ENCODE measurements at places on chromosomes 11 and 22. TPM values are rescaled to one million over a fixed set of nuclear protein-coding genes. Genes with fewer than 3 reads are reported as not detected.

DNA sequence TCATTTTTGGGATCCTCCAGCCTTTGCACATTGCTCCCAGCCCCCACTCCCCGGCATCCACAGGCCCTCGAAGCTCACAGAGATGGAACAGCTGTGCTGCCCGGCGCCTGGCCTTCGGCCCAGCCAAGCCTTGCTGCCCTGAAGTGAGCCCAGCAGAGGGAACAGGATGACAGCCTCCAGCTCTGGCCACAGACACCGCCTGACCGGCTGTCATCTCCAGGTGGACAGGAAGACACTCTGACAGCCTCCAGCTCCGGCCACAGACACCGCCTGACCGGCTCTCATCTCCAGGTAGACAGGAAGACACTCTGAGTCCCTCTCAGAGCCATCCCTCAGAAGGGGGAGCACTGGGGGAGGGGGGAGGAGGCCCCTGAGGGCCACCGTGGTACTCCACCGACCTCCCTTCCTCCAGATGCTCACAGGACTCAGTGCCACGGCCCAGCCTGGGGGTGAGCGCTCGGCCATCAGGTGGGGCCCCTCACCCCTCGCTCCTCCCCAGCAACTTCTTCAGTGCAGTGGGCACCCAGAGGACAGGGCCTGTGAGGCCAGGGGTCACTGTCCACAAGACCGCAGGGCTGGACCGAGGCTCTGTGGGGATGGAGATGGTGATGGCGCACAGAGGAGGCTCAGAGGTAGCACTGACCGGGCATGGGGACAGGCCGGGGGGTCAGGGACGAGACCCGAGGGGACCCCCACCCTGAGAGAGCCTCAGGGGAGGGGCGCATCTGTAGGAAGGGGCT, 58.6 kb downstream of the BRD1 start:
- no peak for DNase-seq

DNA sequence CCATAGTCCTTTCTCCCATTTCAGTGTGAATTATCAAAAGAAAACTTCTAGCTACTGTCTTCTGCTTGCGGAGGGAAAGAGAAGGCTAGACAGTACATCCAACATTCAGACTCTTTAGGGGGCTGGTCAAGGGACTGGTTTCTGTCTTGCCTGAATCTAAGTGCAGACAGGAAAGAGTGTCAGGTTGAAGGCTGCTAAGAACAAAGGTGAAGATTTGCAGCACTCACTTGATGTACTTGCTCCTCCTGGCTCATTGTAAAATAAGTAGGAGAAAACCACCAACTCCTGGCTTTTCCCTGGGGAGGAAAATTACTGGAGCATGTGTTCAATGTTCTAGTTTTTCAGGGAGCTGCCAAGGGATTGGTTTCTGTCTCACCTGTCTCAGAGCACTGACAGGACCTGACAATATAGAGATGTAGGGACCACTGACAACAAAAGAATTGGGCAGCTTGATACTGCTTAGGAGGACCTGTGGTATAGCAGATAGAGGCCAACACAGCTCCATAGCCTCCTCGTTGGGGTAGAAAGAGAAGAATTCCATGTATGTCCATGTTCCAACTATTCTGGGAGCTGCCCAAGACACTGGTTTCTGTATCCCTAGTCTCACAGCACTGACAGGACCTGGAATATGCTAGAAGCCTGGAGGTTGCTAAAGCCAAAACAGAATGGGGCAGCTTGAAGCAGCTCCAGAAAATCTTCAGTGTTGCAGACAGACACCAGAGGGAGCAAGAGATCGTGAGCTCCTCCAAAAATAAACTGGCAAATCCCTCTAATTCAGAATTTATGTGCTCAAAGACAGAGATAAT, 39.7 kb upstream of the MMP12 start:
- DNase-seq: no peak

DNA sequence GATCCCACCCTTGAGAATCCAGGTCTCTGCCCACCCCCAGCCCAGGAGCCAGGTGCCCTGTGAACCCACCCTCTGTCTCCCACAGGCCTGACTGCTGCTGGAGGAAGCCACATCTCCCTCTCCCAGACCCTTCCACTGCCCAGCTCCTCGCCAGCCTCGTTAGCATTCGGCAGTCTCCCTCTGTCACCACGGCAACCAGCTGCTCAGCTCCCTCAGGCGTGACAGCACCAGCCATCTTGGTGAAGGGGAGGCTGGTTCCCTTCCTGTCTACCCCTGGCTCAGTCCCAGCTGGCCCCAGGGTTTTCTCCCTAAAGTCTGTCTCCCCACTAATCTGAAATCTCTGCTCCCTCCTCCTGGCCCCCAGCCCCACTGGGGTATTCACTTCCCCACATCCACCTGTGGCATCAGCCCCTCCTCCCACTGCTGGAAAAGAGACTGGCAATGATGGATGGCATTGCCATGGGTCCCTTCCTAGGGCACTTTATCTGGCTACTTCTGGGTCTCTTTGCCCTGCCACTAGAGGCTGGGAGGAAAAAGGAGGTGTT, 28.1 kb downstream of the NRXN2 start:
- no peak for DNase-seq

DNA sequence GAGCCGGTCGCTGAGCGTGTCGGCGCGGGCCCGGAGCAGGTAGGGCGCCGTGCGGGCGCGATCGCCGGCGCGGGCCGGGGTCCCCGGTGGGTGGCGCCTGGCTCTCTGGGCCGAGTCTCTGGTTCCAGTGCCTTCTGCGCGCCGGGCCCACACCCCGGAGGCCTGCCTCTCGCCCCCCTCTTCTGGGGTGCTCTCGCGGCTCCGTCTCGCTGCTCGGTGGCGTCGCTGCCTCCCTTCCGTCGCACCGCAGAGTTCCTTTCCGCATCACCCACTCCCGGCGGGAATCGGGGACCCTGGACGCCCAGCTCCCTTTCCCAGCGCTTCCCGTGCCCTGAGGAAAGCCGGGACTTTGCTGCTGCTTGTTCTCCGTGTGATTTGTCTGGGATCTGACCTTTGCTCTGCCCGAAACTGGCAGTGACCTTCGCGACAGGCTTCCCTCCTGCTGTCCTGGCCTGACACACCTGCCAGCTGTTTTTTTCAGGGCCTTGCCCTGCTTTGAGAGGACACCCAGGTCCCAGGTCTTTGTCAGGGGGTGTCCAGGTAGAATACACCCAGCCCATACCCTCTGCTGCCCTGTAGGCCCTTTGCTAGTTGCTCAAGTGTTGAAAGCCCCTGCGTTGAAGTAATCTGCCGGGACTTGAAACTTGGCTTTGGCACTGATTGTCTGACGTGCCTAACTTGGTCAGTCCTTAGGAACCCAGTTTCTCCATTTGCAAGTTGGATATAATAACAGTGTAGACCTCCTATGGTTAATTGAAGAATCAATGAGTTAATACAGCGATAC, 711 bp downstream of the FDX1 start:
- DNase-seq: peak; percentile 19

GRCh38 chr11:31617246-31617645, 107.7 kb downstream of the ELP4 start:
- DNase-seq: no peak

DNA sequence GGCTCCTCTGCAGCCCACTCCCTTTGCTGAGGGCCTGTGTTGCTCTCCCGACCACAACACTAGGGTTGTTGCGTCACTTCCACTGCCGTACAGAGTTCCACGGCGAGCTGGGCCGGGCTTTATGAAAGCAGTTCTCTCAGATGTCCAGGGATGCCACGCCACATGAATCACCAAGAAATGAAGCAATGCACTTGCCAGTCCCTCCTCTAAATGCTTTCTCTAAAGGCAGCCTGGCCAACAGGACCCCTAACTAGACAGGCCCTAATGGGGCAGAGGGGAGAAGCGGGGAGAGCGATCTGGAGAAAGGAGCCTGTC, 188.7 kb downstream of the CTTN start:
- no peak for DNase-seq

DNA sequence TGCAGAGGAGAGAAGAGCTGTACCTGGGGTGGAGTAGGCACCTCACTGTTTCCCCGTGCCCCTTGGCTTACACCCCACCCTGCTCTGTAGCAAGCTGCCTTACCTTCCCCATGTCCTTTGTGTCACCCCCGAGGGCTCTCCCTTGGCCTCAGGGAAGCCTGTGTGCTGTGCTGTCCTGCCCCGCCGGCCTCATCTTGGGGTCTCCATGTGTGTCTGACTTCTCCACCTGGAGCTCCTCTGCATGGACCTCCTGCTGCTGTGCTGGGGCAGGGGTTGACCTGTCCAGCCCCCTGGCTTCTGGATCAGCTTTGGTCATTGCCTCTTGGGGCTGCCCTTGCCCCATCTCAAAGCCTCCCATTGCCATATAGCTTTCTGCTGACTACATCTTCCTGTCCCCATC, 59.8 kb downstream of the OSBP2 start:
- no peak for DNase-seq

DNA sequence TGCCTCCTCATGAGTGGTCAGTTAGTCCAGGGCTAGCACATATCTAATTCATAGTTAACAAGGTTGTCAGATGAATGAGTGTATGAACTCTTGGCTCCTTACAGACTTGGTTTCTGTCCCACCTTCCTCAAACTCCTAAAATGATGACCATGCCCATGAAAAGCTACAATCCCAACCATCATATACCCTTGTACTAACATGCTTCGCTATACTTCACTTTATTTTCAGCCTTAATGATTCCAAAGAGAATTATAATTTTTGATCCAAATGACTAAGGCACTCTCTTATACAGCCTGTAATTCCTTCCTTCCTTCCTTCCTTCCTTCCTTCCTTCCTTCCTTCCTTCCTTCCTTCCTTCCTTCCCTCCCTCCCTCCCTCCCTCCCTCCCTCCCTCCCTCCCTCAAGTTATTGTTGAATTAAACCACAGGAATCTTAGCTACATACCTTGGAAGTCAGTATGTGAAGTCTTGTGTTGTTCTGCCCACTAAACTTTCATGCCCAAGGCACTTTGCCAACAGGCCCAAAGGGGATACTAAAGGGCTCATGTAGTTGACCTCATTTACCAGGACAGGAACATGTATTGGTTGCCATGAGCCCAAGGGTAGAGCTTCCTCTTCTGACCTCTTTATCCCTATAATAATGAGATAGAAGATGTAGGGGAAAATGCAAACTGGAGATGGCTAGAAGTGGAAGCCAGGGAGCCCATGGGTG, 37.4 kb downstream of the CALCA start:
- no peak for DNase-seq

DNA sequence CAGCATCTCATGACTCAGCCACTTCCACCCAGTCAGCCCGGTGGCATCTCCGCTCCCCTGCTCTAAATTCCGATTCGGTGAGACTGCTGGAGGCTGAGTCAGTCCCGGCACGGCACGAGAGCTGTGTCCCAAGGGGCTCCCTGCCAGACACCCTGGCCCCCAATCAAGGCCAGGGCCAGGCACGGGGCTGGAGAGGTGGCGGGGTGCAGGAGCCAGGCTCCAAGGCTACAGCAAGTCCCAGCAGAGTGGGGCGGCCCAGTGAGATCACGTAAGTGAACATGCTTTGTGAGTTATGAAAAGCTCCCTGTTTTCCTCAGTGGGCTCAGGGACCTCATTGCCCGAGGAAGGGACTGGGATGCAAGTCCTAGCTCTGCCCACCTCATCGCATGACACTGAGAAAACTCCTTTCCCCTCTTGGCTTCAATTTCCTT, 3.0 kb downstream of the C11orf68 start:
- DNase-seq: no peak

GRCh38 chr11:68804786-68805185, 36.9 kb downstream of the CPT1A start:
- no peak for DNase-seq

DNA sequence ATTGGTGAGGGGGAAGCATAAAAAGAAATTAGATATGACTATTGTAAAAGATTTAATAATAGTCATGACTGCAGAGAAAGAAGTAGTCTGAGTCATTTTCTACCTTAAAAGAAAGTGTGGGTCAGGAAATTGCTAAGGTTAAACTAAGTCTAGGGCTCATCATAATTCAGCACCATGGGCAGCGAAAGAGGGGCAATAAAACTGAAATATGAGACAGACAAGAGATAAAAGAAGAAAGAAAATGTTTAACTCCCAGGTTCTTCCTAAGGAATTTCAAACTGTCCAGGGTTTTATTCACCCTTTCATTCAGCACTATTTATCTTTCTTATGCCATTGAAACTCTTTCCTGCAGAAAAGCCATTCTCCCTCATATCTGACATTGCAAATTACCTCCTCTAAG, 114.4 kb upstream of the API5 start:
- DNase-seq: no peak

- peak; percentile 64 for DNase-seq
Observed at GRCh38 chr22:39351689-39352214, 2.0 kb downstream of the SYNGR1 start.

DNA sequence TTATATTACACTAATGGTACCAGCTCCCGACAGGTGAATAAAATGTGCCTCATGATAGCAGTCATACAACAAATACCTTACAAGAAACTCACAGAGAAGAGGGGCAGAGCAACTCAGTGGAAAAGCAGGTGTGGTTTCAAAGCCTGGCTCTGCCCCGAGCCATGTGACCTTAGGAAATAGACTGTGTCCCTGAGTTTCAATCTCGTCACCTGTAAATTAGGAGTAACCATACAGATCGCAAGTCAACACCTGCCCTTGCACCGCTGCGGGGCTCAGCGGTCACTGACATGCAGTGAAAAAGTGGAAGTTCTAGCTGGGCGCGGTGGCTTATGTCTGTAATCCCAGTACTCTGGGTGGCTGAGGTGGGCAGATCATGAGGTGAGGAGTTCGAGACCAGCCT, 11.9 kb upstream of the MRTFA start:
- DNase-seq: no peak

- DNase-seq: no peak
Observed at GRCh38 chr11:19209617-19210370, 8.0 kb upstream of the CSRP3 start.

- DNase-seq: no peak
Observed at GRCh38 chr22:49179175-49179574, 648.5 kb downstream of the BRD1 start.

Gene PDHX
- 13.1 TPM for polyA plus RNA-seq

Gene MYH9
- polyA plus RNA-seq: 355 TPM

Gene CCDC87
- polyA plus RNA-seq: not detected

Gene VSTM5
- polyA plus RNA-seq: not detected

Gene HSPB2
- polyA plus RNA-seq: not detected

Gene OR2D2
- polyA plus RNA-seq: not detected

Gene MS4A6A
- polyA plus RNA-seq: 4.6 TPM

Gene INTS4
- polyA plus RNA-seq: 27.1 TPM

Gene RAD9A
- 10.2 TPM for polyA plus RNA-seq

Gene ADORA2A
- 4.6 TPM for polyA plus RNA-seq

Gene ACR
- not detected for polyA plus RNA-seq

Gene SMTNL1
- not detected for polyA plus RNA-seq

Gene DYNC2H1
- 2.0 TPM for polyA plus RNA-seq

Gene CDC42EP1
- 0.40 TPM for polyA plus RNA-seq

Gene KIRREL3
- polyA plus RNA-seq: not detected

Gene DMC1
- polyA plus RNA-seq: 0.33 TPM

Gene TYR
- not detected for polyA plus RNA-seq

Gene CAT
- 97.5 TPM for polyA plus RNA-seq

Gene CLDN5
- polyA plus RNA-seq: 3.6 TPM
